Stomach (tissue), 19 donors: ENCODE measurements at places on chromosomes 7 and 10. TPM values are rescaled to one million over a fixed set of nuclear protein-coding genes. Genes with fewer than 3 reads are reported as not detected.

The ZNF138 gene
- total RNA-seq: 35.6 TPM

DNA sequence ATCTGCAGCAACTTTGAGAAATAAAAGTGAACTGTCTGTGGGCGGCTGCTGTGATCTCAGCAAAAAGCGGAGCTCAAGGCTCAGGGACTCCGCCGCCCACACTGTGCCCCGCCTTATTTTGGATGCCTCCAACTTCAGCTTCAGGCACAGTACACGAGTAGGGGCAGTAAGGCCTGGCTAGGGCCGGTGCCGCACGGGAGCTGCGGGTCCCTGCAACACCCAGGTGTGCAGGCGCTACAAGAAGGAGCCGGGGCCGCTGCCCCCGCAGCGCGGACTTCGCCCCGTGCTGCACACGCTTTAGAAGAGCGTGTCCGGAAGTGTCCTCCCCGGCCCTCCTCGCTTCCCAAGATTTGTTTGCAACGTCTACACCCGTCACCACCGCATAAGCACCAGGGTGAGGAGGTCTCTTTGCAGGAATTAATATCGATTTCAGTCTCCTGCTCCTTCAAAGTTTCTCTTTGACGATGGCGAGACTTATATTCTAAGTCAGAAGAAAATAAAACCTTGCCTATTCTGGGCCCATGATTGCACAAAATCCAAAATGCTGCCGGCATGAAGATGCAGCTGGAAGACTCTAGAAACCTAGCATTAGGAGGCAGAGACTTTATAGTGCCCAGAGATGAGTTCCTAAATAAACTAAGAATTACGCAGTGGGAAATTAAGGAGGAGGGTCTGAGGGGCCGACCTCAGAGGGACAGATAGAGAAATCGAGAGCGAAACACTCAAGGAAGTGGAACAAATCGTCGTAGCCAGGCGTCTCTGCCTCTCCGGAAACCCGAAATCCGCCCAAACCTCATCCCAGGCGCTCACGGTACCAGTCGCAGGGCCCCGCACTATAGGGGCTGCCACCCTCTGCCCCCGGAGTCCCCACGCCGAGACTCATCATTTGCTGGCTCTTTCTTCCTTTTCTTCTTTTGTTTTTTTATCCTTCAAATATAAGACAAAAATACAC, 6.4 kb downstream of the VAX1 start:
- no peak overlapping the region for H3K27ac ChIP-seq
- H3K36me3 ChIP-seq: no peaks in the 10 kb centered on the region

GRCh38 chr10:49275896-49276295, 23.1 kb upstream of the C10orf71 start:
- H3K4me3 ChIP-seq: no peak overlapping the region
- DNase-seq: no peak
- no peak overlapping the region for H3K27ac ChIP-seq

GRCh38 chr7:74206589-74207120, 3.2 kb upstream of the LAT2 start:
- peak; percentile 93 for DNase-seq
- no peak overlapping the region for H3K27ac ChIP-seq
- no peaks in the 10 kb centered on the region for H3K36me3 ChIP-seq
- H3K27me3 ChIP-seq: no peaks in the 10 kb centered on the region

The KAT6B gene
- 71.0 TPM for total RNA-seq
